ENCODE measurements at places on chromosomes 1 and 21.

DNA sequence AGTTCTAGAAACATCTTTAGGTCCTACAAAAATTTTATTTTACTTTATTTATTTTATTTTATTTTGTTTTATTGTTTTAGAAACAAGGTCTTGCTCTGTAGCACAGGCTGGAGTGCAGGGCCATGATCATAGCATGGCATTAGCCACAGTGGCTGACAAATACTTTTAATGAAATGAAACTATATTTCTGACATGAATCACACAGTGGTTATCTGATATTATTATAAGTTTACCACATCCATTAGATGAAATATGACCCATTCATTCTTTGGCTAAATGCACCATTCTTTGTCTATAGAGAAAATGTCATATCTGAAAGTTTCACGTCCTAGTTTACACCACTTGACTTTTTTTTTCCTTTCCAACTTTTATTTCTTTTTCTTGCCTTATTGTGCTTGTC is 613.4 kb upstream of the ADAMTS5 start:
- no peak for DNase-seq

DNA sequence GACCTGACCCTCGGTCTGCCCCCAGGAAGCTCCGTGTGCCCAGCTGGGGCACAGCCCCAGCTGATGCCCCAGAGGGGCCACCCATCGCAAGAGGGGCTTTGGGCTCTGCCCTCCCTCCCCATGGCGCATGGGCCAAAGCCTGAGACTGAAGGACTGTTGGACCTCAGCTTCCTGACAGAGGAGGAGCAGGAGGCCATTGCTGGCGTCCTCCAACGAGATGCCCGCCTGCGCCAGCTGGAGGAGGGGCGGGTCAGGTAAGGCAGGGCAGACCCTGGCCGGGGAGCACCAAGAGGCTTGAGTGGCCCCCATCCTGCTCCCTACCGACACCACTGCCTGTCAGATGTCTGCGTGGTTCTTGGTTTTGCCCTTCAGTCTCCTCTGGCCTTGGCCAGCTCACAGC is 3.5 kb downstream of the SYTL1 start:
- DNase-seq, result no peak

GRCh38 chr1:35253941-35254340 is 14.6 kb upstream of the ZMYM4 start:
- DNase-seq, result no peak

- no peak for DNase-seq
Measured at GRCh38 chr1:12275370-12275769, 45.5 kb downstream of the VPS13D start.

- no peak for DNase-seq
Measured at GRCh38 chr1:42179900-42180329, 15.4 kb upstream of the GUCA2A start.

GRCh38 chr1:162475539-162476185 is 22.0 kb upstream of the UHMK1 start:
- DNase-seq, result no peak
